HCT116 (cell line): ENCODE measurements at places on chromosomes 12 and 14.
A peak's percentile ranks its signal among the peaks of the same experiment; 100 is the strongest.

DNA sequence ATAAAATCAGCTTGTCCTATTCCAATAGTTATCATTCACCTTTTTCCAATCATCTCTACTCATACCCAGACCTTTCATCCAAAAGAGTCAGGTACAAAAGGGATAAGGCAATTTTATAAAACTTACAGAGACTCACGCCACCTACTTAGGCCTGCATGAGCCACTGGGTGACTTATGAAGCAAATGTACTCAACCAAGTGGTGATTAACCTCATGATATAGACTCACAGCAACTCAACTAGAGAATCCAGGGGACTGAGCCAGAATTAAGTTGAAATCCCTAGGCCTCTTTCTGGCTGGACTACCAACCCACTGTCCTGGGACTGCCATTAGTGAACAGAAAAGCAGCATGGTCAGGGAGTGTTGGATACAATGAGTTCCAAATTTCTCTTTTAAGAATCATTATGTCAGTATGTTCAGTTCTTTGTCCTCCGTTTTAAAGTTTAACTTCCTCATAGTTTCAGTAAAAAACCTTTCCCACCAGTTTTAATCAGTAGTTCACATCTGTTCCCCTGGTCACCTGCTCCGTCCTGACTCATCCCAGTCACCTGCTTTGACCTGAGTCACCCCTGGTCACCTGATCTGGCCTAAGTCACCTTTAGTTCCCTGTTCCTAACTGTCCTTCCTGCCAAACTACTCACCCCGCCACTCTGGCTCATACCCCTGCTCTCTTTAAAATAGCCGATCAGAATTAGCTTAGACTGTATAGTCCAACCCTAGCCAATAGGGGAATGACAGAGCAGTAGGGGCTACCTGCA, 36.8 kb downstream of the SPTSSA start:
- no peak for DNase-seq

DNA sequence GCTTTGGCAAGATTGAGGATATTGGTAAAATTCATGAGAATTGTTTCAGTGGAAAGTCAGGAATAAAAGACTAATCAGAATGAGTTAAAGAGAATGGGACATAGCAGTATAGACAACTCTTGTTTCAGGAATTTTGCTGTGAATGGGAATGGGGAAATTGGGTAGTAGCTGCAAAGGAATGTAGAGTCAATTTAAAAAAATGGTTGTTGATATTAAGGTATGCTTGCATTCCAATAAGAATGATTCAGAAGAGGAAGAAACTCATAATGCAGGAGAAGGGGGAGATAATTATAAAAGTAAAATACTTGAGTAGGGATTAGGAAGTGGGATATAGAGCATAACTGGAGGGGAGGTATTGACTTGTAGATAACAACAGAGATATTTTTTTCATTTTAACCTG, 40.7 kb downstream of the MNAT1 start:
- no peak for DNase-seq

GRCh38 chr12:25455696-25456095, 97.4 kb downstream of the LMNTD1 start:
- no peak for DNase-seq

DNA sequence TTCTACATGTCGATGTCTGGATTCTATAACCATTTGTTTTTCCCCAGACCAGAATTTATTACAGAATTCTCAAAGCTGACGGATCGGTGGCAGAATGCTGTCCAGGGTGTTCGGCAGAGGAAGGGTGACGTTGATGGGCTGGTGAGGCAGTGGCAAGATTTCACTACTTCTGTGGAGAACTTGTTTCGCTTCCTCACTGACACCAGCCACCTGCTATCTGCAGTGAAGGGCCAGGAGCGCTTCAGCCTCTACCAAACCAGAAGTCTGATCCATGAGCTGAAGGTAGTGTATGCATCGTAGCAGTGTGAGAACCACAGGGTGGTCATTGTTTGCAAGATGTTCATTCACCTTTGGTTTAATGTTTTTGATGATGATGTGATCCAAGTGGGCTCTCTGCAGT, 124.0 kb downstream of the ESR2 start:
- DNase-seq: no peak

DNA sequence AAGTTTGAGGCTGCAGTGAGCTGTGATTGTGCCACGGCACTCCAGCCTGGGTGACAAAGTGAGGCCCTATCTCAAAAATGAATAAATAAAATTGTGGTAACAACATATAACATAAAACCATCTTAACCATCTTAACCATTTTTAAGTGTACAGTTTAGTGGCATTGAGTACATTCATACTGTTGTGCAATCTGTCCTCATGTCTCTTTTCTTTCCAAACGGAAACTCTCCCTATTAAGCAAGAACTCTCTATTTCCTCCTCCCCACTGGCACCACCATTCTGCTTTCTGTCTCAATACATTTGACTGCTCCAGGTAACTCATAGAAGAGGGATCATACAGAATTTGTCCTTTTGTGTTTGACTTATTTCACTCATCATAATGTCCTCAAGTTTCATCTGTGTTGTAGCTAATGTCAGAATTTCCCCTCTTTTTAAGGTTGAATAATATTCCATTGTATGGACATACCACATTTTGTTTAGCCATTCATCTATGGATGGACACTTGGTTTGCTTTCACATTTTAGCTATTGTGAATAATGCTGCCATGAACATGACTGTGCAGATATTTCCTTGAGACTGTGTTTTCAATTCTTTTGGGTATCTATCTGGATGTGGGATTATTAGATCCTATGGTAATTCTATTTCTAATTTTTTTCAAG, 4.4 kb upstream of the MARK3 start:
- no peak for DNase-seq

DNA sequence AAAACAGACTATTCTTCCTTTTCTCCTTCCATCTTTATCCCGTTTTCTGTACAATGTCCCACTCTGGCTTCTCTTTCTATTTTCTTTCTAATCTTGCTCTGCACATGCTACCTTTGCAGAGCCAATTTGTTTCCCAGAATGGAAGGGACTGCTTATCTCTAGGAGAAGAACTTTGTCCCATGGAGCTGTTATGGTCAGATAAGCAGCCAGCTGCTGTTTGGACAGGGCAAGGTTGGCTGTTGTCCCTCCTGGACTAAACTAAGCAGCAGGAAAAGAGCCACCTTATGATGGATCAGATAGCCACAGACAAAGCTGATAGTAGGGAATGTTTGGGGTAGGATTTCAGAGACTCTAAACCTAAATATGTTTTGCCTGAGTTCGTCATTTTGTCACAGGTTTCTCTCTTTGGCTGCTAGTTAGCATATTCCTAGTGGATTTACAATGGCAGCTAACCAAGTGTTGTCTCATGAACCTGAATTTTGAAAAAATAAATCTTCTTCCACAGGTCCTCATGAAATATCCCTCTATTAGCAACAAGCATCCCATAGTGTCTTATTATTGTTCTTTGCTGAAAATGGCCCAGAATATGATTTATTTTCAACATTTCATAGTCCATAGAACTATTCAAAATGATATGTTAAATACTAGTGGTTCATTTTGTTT, 262.8 kb downstream of the SLC16A7 start:
- DNase-seq: no peak

- no peak for DNase-seq
These were observed 29.8 kb downstream of the BCL11B start for GRCh38 chr14:99242238-99242637.

- no peak for DNase-seq
These were observed 36.8 kb downstream of the PRORP start for GRCh38 chr14:35158951-35159653.

DNA sequence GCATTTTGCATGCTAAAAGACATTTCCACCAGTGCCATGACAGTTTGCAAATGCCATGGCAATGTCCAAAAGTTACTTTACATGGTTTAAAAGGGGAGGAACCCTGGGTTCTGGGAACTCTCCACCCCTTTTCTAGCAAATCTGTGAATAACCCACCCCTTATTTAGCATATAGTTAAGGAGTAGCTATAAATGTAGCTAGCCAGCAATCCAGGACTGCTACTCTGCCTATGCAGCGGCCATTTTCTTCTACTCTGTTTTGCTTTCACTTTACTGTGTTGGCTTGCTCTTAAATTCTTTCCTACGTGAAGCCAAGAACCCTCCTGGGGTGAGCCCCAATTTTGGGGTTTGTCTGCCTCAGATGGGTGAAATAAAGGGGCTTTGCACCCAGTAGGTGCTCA, 141.0 kb downstream of the PTPN11 start:
- DNase-seq: no peak

DNA sequence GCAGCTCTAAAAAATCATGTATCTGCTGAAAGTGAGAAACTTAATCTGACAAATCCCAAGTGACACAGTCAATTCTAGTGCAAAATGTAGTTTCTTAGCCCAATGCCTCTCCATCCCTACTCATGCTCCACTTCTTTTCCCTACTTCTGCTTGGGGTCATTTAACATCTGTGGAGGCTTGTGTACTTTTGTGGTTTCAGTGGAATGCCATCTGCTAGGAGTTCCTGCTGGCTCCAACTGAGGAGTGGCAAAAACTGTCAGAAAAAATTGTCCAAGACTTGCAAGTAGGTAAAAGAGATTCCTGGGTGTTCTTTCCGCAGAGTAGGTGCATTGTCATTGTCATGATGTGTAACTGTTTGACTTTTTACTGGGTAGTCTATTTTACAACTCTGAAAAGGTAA, 12.5 kb upstream of the AVPR1A start:
- no peak for DNase-seq

- no peak for DNase-seq
These were observed 2.8 kb downstream of the TMX1 start for GRCh38 chr14:51242545-51243490.

DNA sequence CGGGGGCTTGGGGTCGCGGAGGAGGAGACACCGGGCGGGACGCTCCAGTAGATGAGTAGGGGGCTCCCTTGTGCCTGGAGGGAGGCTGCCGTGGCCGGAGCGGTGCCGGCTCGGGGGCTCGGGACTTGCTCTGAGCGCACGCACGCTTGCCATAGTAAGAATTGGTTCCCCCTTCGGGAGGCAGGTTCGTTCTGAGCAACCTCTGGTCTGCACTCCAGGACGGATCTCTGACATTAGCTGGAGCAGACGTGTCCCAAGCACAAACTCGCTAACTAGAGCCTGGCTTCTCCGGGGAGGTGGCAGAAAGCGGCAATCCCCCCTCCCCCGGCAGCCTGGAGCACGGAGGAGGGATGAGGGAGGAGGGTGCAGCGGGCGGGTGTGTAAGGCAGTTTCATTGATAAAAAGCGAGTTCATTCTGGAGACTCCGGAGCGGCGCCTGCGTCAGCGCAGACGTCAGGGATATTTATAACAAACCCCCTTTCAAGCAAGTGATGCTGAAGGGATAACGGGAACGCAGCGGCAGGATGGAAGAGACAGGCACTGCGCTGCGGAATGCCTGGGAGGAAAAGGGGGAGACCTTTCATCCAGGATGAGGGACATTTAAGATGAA, 630 bp downstream of the FOS start:
- no peak for DNase-seq

DNA sequence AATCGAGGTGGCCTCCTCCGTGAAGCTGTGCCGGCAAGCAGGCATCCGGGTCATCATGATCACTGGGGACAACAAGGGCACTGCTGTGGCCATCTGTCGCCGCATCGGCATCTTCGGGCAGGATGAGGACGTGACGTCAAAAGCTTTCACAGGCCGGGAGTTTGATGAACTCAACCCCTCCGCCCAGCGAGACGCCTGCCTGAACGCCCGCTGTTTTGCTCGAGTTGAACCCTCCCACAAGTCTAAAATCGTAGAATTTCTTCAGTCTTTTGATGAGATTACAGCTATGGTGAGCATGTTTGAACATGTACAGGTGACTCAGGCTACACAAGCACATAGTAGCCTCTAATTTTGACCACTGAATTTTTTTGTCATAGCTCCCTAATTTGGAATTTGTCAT, 59.7 kb downstream of the ATP2A2 start:
- DNase-seq: no peak

GRCh38 chr12:97452839-97453238, 9.8 kb upstream of the RMST start:
- no peak for DNase-seq

GRCh38 chr14:36866867-36867266, 205.2 kb downstream of the PAX9 start:
- no peak for DNase-seq

DNA sequence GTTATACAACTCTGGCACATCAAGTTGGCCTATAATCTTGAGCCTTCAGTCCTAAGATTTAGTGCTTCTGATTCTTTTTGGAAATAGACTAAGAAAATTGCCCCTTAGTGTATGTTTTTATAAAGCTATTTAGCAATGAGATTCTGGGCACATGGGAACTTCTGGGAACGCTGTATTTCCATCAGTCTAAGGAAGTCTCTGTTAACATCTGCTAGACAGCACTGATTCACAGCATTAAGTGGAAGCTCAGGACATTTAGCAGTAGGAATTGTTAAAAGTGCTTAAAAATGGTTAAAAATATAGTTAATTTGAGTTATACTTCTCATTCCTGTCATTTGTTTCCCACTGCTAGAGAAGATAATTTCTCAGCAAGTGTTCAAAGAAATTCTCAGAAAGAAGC, 579.1 kb downstream of the SLC16A7 start:
- no peak for DNase-seq

DNA sequence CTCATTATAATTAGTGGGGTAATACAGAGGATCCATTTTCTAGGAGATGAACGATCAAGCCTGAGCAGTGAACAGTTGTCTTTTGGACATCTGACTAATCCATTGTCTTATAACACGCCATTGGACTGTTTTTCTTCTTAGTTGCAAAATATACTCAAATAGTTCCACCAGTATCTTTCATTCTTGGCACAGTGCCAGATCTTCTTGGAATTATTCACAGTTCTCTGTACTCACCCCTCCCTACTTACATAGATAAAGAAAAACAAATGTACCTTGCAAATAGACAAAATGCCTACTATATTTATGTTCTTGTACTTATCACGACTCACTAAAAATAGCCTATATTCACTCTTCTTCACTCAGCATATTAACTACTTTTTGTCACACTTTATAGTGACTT, 3.8 kb downstream of the CBLN3 start:
- DNase-seq: no peak

- DNase-seq: no peak
These were observed 207.7 kb downstream of the BCAT1 start for GRCh38 chr12:24741216-24741615.

GRCh38 chr12:92002673-92003382, 142.8 kb downstream of the BTG1 start:
- DNase-seq: no peak

DNA sequence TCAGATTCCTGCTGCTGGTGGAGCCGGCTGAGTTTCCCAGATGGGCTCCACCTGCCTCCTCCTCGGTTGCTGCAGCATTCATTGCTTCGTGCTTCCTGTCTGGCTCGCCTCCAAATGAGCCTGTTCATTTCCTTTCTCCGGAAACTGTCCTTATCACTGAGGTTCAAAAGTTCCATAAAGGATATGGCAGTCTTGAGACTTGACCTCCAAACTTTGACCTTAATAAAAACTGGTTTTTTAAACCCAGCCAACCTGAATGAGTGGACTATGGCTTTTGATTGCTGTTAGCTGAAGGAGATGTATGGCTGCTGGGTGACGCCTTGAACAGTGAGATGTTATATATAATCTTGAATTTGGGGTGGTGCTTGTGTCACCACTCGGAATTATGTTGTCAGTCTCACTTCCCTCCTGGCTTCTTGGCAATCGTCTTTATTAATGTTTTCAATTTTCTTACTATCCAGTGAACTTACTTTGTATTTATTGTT, 62.7 kb downstream of the RASSF3 start:
- peak; percentile 56 for DNase-seq
